ENCODE measurements at places on chromosomes 12 and 14.

- DNase-seq, result no peak
Observed at GRCh38 chr12:38903596-38903995, 1.8 kb downstream of the CPNE8 start.

GRCh38 chr14:58082011-58082410 is 70.0 kb downstream of the ARMH4 start:
- no peak for DNase-seq

GRCh38 chr12:130574402-130574801 is 141.7 kb downstream of the RIMBP2 start:
- no peak for DNase-seq

GRCh38 chr12:124006846-124007713 is 34.1 kb downstream of the ZNF664 start:
- DNase-seq, result peak; percentile 22

- no peak for DNase-seq
Observed at GRCh38 chr12:124442772-124443445, 124.5 kb downstream of the NCOR2 start.

DNA sequence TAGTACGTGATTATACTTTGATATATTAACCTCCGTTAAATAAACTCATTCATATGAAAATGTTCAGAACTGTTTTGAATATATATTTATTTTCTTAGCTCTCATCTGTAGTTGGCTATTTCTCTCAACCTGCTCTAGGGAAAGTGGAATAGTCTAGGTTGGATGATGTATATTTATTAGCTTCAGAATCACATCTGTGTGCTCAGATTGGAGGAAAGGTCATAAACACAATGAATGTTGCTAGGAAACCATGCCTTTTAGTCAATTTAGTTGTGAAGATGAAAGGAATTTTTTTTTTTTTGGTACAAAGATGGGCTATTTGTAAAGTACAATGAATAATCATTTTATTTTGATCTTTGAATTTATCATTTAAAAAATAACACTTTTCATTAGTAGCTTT is 439.1 kb downstream of the FOXG1 start:
- no peak for DNase-seq

GRCh38 chr12:115511305-115511704 is 766.2 kb downstream of the MED13L start:
- DNase-seq, result no peak

- DNase-seq, result no peak
Observed at GRCh38 chr14:98945611-98946570, 326.1 kb downstream of the BCL11B start.

- no peak for DNase-seq
Observed at GRCh38 chr12:57603815-57604453, 690 bp upstream of the DTX3 start.

GRCh38 chr14:100675699-100676684 is 50.7 kb upstream of the DLK1 start:
- DNase-seq, result no peak

DNA sequence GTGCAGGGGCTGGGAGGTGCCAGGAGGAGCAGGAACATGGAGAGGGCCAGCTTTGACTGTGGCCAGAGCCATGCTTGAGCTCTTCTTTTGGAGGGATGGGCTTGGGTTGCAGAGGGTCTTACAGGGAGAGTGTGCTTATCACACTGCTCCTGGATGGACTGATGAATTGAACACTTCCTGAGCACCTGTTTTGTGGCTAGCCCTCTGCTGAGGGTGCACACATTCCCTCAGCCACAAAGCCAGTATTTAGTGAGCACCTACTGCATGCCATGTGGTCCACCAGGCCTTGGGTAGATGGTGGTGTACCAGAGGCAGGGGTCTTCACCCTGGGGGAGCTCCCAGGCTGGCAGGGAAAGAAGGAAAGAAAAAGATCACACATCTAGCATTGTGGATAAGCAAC is 118.9 kb downstream of the SLC25A47 start:
- no peak for DNase-seq

- DNase-seq, result no peak
Observed at GRCh38 chr12:102977945-102978706, 20.7 kb downstream of the ASCL1 start.

- peak; percentile 77 for DNase-seq
Observed at GRCh38 chr14:104794993-104795780, at the start of gene AKT1. TSS of gene AKT1 (minus strand) at chr14:104795748. CDS start at chr14:104792643, 3,105 bp downstream.

- peak; percentile 86 for DNase-seq
Observed at GRCh38 chr14:101183376-101184103, 280.0 kb upstream of the RTL1 start.

GRCh38 chr12:70561550-70561949 is 75.7 kb downstream of the PTPRB start:
- no peak for DNase-seq

- no peak for DNase-seq
Observed at GRCh38 chr14:68135566-68135965, 316.0 kb downstream of the RAD51B start.

- no peak for DNase-seq
Observed at GRCh38 chr12:45354399-45354798, 138.5 kb downstream of the ANO6 start.

- DNase-seq, result no peak
Observed at GRCh38 chr14:105384605-105385321, 13.6 kb upstream of the TEX22 start.

- DNase-seq, result no peak
Observed at GRCh38 chr12:24724814-24725213, 224.1 kb downstream of the BCAT1 start.

DNA sequence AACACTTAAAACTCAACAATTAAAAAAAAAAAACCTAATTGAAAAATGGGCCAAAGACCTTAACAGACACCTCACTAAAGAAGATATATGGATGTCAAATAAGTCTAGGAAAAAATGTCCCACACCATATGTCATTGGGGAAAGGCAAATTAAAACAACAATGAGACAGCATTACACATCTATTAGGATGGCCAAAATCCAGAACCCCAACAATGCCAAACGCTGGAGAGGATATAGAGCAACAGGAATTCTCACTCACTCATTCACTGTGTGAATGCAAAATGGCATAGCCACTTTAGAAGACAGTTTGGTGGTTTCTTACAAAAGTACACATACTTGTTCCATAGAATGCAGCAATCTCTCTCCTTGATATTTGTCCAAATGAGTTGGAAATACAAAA is 173.7 kb downstream of the SLC25A21 start:
- no peak for DNase-seq

- DNase-seq, result peak; percentile 34
Observed at GRCh38 chr14:68962681-68963080, 16.4 kb downstream of the ACTN1 start.

GRCh38 chr12:23088594-23088993 is 463.6 kb downstream of the ETNK1 start:
- DNase-seq, result no peak

GRCh38 chr14:32230181-32230580 is 27.1 kb upstream of the RNU6-8 start:
- no peak for DNase-seq

DNA sequence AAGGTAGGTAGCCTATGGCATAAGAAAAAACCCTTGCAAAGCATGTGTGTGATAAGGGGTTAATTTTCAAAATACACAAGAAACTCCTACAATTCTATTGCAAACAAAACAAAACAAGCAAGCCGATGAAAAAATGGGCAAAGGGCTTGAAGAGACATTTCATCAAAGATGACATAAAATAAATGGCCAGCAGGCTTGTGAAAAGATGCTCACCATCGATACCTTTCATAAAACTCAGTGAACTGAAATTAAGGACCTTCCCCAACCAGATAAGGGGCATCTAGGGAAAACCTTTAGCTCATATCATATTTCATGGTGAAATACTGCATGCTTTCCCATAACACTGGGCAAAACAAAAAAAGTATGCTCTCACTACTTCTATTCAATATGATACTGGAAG is 131.2 kb downstream of the PPM1H start:
- DNase-seq, result no peak

DNA sequence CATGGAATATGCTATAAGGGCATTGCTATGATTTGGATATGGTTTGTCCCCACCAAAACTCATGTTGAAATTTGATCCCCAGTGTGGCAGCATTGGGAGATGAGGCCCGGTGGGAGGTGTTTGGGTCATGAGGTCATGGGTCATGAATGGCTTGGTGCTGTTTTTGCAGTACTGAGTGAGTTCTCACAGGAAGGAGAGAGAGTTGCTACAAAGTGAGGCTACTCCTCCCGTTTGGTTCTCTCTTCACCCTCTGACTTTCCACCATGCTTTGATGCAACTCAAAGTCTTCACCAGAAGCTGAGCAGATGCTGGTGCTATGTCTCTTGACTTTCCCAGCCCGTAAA is 388.1 kb upstream of the TMPO start:
- DNase-seq, result no peak

DNA sequence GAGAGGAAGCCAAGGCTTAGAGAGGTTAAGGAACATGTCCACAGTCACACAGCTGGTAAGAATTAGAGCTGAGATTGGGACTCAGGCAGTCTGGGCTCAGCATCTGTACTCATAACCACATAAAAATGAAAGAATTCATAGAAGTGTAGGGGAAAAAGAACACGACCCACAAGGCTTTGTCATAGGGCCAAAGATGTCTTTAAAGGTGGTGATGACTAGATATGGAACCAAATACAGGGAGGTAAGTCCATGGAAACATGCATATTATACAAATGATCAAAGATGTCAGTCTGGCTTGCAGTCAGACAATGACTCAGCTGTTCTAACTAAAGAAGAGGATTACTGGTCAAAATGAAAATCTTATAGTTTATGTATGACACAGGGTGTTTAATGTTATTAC is 7.2 kb upstream of the SSPN start:
- DNase-seq, result no peak

GRCh38 chr14:103724116-103724515 is 8.5 kb downstream of the ZFYVE21 start:
- DNase-seq, result no peak

DNA sequence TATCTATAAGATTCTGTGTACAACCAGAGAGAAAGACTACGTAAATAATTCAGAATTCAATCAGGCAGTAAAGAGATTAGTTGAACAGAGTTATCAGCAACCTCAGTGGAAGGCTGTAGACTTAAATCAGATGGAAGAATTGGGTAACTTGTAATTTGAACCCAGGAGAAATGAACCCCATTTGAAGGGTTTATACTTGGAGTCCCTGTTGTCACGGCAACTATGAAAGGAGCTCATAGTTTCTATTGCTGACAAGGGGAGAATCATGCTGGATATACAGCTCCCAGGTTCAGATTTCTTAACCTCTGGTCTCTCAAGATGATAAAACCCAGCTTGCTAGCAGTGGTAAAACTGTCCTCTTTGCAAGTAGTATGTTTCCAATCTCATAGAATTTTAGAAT is 54.4 kb upstream of the BMP4 start:
- DNase-seq, result peak; percentile 24

- peak; percentile 6 for DNase-seq
Observed at GRCh38 chr12:107818984-107819383, 44.5 kb downstream of the ASCL4 start.

GRCh38 chr12:48580831-48581230 is 11.0 kb upstream of the LALBA start:
- DNase-seq, result no peak

DNA sequence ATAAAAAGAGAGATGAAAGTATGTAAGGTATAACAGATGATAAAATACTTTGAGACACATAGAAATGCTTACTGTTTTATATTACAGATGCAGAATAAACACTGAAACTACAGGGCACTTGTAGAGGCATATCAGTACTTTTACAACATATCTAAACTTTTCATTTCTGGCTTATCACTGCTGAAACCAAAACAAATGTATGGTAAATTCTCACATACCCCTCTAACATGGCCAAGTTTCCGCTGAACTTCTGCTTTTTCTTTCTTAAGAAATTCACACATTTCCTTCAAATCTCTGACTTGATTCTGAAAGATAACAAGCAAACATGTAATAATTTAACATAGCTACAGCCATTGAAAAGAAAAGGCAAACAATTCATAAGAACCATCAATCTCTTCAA is 33.3 kb upstream of the C12orf50 start:
- DNase-seq, result no peak

DNA sequence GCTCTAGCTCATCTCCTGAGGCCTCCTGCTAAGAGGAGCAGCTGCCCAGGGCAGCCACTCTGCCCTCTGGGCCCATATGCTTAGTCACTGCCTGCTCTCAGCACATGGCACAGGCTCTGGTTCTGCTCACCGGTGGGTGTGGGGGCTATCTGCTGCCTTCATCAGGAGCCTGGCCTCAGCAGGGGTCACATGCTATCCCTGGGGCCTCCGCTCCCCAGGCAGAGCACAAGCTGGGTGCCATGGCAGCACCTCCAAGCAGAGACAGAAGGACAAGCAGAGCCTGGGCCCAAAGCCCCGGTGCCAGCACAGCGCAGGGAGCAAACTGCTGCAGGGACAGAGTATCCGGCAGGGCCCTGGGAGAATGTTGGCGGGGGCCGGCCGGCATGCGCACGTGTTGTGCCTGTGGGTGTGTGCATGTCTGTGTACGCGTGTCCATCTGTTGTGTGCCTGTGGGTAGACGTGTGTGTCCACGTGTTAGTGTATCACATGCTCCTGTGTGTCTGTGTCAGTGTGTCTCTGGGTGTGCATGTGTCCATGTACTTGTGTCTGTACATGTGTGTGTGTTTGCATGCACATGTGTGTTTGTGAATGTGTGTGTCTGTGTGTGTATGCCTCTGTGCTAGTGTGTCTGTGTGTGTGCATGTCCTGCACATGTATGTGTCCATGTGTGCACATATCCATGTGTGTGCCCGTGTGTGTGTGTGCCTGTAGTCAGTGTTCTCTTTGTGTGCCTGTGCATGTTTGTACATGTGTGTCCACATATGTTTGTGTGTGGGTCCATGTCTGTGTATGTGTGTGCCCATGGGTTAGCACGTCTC is 326.9 kb downstream of the TMEM121 start:
- DNase-seq, result no peak

DNA sequence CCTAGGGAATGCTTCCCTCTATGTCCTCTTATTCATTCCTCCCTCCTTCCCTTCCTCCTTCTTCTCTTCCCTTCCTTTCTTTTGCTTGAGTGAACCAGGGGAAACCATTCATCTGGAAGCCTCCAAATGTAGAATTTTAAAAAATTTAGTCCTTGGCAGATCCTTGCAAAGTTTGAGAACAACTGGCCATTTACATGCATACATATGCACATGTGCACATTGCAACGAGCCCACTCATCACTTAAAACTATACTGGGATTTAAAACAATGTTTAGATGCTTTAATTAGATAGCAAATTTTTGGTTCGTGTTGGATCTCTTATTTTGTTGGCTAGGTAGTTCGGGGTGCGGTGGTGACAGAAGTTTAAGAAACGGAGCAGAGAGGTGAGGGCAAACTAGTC is 68.0 kb upstream of the HMGA2 start:
- no peak for DNase-seq

- peak; percentile 6 for DNase-seq
Observed at GRCh38 chr14:32366256-32366879, 37.3 kb downstream of the AKAP6 start.

DNA sequence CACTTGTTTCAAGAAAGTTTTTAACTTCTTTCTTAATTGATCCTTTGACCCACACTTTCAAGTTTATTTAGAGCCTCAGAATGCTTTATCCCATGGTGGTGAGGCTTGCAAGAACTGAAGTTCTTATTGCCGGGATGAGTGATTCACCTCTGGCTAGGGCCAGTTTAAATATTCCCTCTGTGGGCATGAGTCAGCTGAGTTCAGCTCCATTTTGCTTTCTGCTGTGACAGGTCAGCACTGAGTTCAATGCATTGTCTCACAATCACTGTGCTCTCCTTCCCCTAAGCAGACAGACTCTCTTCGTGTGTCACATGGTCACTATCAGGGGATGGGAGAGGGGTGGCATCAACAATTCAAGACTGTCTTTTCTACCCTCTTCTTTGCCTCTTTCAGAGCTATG is 514.6 kb upstream of the FBXO33 start:
- DNase-seq, result no peak

Data from neural progenitor cell (in vitro differentiated cells).